ENCODE measurements at places on chromosomes 3 and 15. TPM values are rescaled to one million over a fixed set of nuclear protein-coding genes. Genes with fewer than 3 reads are reported as not detected.
A peak's percentile ranks its signal among the peaks of the same experiment; 100 is the strongest.

- DNase-seq: no peak
- H3K4me1 ChIP-seq: no peaks in the 10 kb centered on the region
- no peak overlapping the region for H3K27ac ChIP-seq
- peaks cover 10% of the 10 kb centered on the region for H3K36me3 ChIP-seq
- no peaks in the 10 kb centered on the region for H3K27me3 ChIP-seq
Measured at GRCh38 chr3:19471138-19471537, 322.8 kb downstream of the KCNH8 start.

CAMK2N2 gene
- total RNA-seq: 1.3 TPM

OR4F15 gene
- total RNA-seq: not detected

DNA sequence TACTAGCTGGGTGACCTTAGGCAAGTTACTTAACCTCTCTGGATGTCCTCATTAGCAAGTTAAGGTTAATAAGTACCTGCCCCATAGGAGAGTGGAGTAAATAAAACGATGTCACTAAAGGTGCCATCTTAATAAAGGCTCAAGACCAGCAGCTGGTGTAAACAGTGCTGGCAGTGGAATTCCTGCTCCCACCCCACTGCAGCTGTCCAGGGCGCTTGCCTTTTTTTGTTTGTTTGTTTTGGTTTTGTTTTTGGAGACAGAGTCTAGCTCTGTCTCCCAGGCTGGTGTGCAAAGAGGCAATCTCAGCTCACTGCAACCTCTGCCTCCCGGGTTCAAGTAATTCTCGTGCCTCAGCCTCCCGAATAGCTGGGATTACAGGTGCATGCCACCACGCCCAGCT lies 28.9 kb downstream of the IDH3A start:
- H3K4me3 ChIP-seq: no peak overlapping the region
- no peak for DNase-seq

DNA sequence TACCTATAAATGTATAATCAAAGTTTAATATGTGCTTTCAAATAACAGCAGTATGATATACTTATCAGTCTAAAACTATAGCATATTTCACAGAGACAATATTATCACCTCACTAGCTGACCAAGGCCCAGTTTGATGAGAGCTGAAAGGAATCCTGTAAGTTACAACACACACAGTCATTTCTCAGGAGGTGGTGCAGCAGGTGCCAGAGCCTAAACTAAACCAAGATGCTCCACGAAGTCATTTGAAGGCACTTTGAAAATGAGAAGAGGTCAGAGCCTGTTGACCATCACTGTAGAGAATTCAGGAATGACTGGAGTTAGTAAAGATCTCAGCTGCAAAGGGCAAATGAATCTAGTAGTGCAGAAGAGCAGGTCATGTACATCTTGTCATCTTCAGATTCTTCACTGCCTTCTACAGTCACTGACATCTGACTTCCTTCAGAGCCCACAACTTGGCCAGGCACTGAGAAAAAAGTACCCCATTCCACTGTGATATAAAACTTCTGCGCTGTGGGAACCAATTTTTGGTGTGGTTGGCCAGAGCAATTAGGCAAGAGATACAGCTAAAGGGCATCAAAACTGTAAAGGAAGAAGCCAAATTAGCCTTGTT lies 7.9 kb downstream of the GBE1 start:
- no peak for DNase-seq
- H3K36me3 ChIP-seq: peaks cover 5% of the 10 kb centered on the region
- peaks cover 2% of the 10 kb centered on the region for H3K4me1 ChIP-seq
- H3K27me3 ChIP-seq: no peaks in the 10 kb centered on the region
- no peak overlapping the region for H3K27ac ChIP-seq
- no peak overlapping the region for H3K4me3 ChIP-seq

GRCh38 chr3:157285966-157286365 lies 126.0 kb upstream of the CCNL1 start:
- DNase-seq: no peak
- H3K36me3 ChIP-seq: no peaks in the 10 kb centered on the region
- H3K4me3 ChIP-seq: no peak overlapping the region

GRCh38 chr3:127694467-127695215 lies 21.9 kb downstream of the ABTB1 start:
- no peak for DNase-seq
- no peak overlapping the region for H3K4me3 ChIP-seq
- H3K27me3 ChIP-seq: peaks cover 8% of the 10 kb centered on the region
- peaks cover 1% of the 10 kb centered on the region for H3K4me1 ChIP-seq
- H3K27ac ChIP-seq: no peak overlapping the region

DNA sequence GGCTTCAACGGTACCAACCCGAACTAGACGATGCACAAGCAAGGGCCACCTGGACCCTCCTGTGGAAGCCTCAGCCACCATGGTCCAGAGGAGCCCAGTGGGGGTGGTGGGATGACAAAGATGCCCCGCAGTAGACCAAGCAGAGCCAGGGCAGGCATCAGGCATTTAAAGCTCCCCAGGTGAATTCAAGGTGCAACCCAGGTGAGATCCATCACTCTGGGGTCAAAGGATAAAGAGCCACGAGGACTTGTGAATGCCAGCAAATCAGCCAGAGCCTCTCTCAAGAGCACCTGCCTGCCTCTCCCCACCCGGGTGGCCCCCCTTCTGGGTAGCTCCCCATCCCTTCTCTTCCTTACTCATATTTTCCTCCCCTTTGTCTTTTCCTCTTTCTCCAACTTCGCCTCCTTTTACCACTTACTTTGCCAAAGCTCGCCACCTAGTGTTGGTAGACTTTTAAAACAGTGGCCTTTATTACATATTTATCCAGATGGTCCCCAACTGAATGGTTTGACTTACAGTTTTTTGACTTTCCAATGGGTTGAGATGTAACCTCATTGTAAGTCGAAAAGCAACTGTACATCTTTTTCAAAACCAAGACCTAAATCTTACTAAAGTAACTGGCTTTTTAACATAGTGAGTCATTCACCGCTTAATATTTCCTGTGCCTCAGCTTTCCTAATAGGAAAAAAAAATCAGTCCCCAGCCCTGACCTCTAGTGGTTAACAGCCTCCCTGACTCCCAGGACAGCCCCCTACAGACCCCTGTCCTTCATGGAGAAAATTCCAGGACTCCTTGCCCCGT lies 18.8 kb downstream of the PLA2G4F start:
- DNase-seq: no peak
- no peaks in the 10 kb centered on the region for H3K27me3 ChIP-seq
- H3K4me1 ChIP-seq: no peaks in the 10 kb centered on the region
- H3K4me3 ChIP-seq: no peak overlapping the region

CELSR3 gene
- 15.2 TPM for total RNA-seq

DNA sequence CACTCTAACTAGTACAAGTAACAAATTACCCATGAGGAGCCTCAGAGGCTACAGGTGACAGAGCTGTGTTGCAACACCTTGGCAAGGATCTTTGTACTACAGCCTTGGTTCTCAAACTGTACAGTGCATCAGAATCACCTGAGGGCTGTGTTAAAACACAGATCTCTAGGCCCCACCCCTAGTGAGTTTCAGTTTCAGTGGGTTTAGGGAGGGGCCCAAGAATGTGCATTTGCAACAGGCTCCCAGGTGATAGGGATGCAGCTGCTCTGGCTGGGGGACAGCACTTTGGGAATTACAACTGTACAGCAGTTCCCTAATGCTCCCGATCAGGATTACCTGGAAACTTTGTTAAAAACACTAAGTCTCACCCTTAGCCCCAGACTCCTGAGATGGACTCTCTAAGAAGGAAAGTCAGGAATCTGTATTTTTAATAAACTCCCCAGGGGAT lies 66.1 kb upstream of the NR2F2 start:
- H3K27ac ChIP-seq: peak overlapping the region; percentile 75
- H3K27me3 ChIP-seq: no peaks in the 10 kb centered on the region
- DNase-seq: no peak
- no peak overlapping the region for H3K4me3 ChIP-seq
- peaks cover 49% of the 10 kb centered on the region for H3K4me1 ChIP-seq

- H3K27me3 ChIP-seq: peaks cover 4% of the 10 kb centered on the region
- no peak overlapping the region for H3K4me3 ChIP-seq
- H3K27ac ChIP-seq: peak overlapping the region; percentile 65
- H3K4me1 ChIP-seq: peaks cover 16% of the 10 kb centered on the region
Measured at GRCh38 chr3:39287216-39288164, 7.7 kb upstream of the CX3CR1 start.

DNA sequence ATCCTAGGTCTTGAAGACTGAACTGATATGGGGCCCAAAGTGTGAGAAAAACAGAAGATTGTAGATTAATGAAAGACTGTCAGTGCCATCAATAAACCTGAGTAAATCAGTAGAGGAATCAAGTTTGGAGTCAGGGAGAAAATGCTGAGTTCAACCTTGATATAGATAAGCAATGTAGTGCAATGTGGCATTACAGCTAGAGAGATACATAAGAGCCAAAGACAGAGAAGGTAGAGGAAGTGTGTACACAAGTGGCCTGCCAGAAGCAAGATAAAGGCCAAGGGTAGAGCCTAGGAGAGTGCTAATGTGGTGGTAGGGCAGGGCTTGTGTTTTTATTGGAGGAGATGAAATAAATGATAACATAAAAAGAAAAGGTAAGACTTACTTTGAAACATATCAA lies 26.0 kb upstream of the EID1 start:
- H3K4me1 ChIP-seq: peaks cover 6% of the 10 kb centered on the region
- H3K27ac ChIP-seq: no peak overlapping the region
- DNase-seq: no peak
- no peaks in the 10 kb centered on the region for H3K36me3 ChIP-seq

NSUN3 gene
- 15.3 TPM for total RNA-seq

DNA sequence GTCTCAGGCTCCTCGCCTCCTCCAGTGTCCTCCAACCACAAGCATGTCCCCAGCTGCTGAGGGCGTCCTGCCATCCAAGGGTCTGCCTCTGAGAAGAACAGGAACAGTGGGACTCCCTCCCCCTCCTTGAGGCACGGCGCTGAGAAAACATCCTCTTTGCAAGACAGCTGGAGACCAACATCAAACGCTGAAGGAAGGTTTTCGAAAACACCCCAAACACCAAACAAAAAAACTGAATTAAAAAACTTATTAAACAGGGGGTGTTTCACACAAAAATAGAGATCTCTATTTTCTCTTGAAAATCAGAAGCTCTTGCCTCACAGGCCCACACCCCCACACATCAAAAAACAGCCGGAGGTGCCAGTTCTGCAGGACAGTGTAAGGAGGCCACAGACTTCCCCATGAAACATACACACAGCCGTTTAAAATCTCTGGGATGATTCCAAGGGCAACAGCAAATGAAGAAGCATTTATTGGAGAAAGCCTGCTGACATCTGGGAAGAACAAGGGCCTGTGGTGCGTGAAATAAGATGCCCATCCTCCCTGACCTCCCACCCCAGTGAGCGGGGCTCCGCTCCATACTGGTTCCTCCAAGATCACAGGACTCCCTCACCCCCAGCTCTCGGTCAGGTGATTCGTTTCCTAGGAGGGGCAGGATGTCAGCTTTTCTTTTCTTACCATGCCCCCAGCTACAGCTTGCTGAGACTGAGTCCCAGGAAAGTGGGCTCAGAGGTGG lies 71.3 kb downstream of the NUP210 start:
- no peak for DNase-seq
- H3K4me3 ChIP-seq: no peak overlapping the region
- no peak overlapping the region for H3K27ac ChIP-seq
- H3K4me1 ChIP-seq: no peaks in the 10 kb centered on the region
- no peaks in the 10 kb centered on the region for H3K27me3 ChIP-seq

All from progenitor cell of endocrine pancreas (in vitro differentiated cells).